K562 (cell line): ENCODE measurements at places on chromosomes 2 and 18. TPM values are rescaled to one million over a fixed set of nuclear protein-coding genes. Genes with fewer than 3 reads are reported as not detected.

- DNase-seq = no peak
Measured at GRCh38 chr2:36586672-36587071, 11.3 kb downstream of the FEZ2 start.

GRCh38 chr2:240425697-240426096 lies 9.8 kb upstream of the GPC1 start:
- no peak for DNase-seq

GRCh38 chr18:32048507-32049091 lies 30.0 kb downstream of the RNF125 start:
- no peak for DNase-seq

- no peak for DNase-seq
Measured at GRCh38 chr18:51340332-51340731, 142.9 kb upstream of the MEX3C start.

GRCh38 chr2:22843919-22844537 lies 541.0 kb upstream of the KLHL29 start:
- no peak for DNase-seq

GRCh38 chr2:274503-274902 lies 9.8 kb downstream of the ACP1 start:
- no peak for DNase-seq

DNA sequence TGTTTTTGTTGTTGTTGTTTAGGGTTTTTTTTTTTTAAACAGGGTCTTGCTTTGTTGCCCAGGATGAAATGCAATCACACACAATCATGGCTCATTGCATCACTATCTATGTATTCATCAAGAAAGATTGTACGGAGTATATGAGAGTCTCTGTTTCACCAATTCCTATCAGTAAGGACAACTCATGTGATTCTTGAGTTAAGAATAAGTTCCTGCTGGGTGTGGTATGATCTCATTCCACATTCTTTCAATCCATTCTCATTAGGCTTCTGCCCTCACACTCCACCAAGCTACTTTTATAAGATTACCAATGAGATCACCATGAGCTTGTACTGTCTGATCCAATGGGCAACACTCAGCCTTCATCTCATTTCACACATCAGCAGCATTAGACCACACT lies 9.1 kb upstream of the AP1S3 start:
- DNase-seq = no peak

DNA sequence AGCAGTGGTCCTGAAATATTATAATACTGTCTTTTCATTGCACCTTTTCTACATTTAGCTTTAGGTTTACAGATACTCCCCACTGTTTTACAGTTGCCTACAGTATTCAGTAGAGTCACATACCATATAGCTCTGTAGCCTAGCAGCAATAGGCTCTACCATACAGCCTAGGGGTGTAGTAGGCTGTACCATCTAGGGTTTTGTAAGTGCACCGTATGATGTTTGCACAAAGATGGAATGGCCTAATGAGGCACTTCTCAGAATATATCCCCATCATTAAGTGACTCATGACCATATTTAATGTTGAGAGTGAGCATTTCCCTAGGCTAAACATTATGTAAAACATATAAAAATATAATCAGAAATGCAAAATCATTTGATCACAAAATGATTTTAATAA lies 511.3 kb upstream of the RAB12 start:
- DNase-seq = no peak

- DNase-seq = no peak
Measured at GRCh38 chr2:193462411-193462810, 1267.7 kb upstream of the TMEFF2 start.

DNA sequence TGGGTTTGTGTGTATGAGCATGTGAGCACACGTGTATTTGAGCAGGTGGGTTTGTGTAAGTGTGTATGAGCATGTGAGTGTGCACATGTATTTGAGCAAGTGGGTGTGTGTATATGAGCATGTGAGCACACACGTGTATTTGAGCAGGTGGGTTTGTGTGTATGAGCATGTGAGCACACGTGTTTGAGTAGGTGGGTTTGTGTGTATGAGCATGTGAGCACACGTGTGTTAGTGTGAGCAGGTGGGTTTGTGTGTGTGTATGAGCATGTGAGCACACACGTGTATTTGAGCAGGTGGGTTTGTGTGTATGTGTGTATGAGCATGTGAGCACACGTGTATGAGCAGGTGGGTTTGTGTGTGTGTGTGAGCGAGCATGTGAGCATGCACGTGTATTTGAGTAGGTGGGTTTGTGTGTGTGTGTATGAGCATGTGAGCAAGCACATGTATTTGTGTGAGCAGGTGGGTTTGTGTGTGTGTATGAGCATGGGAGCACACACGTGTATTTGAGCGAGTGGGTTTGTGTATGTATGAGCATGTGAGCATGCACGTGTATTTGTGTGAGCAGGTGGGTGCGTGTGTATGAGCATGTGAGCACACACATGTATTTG lies 169.7 kb downstream of the TWIST2 start:
- DNase-seq = no peak

- no peak for DNase-seq
Measured at GRCh38 chr2:140621583-140622362, 1509.0 kb downstream of the LRP1B start.

GRCh38 chr2:174771136-174771535 lies 6.9 kb upstream of the CHRNA1 start:
- no peak for DNase-seq

GRCh38 chr2:37984176-37984575 lies 59.1 kb downstream of the RMDN2 start:
- DNase-seq = no peak

DNA sequence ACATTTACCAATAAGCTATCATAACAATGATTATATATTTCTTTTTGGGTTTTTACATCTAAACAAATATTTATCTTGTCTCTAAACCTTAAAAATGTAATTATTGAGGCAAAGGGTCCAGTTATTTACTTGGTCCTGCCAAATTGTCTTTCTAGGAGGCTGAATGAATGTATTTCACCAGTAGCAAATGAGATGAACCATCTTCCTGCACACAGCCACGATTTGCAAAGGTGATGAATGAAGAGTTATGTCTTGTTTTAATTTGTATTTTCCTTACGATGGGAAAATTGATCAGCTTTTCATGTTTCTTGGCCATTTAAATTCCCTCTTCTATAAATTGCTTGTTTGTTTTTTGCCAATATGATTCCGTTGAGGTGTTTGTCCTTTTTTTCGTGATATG lies 1.4 kb downstream of the SP100 start:
- no peak for DNase-seq

DNA sequence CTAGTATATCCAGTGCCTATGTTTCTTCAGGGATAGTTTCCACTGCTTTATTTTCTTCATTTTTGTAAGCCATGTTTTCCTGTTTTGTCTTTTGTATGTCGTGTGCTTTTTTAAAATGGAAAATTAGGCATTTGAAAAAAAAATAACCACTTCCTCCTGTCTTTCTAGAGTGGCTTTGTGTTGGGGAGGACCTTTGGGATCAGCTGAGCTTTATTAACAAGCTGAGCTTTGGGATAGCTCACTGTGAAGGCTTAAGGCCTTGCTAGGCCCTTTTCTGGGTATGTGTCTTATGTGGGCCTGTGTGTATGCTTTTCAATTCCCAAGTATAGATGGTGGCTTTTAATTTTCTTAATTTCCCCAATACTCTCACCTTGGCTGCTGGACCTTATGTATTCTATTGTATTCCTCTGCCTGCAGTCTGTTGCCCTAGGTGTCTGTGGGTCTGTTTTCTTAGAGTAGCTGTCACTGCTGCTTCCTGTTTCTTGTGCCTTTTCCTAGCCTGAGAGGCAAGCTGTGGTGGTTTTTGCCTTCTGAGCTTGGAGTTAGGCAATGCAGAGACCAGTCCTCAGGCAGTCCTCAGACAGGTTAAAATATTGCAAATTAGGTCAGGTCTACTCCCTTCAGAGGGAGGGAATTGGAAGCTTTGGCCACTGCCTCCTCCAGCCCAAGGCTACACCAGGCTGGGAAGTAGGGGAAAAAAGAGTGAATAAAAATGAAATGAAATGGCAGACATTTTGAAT lies 134.7 kb downstream of the LDLRAD4 start:
- DNase-seq = no peak

The ACTR3 gene
- total RNA-seq = 307 and 310 TPM in 2 replicates

The SCYGR4 gene
- not detected in 2 replicates for total RNA-seq

The CFAP65 gene
- not detected in 2 replicates for total RNA-seq

The C1QL2 gene
- not detected in 2 replicates for total RNA-seq

The MC5R gene
- total RNA-seq = not detected in 2 replicates

The EDAR gene
- total RNA-seq = not detected in 2 replicates

The C2orf74 gene
- not detected in 2 replicates for total RNA-seq

The TIGD1 gene
- total RNA-seq = 7.0 and 7.1 TPM in 2 replicates

The SCYGR1 gene
- not detected in 2 replicates for total RNA-seq

The LRATD1 gene
- 6.5 and 7.3 TPM in 2 replicates for total RNA-seq

The COL4A3 gene
- total RNA-seq = 0.27 TPM in 1 of 2 replicates, not detected in the other
